ENCODE measurements at places on chromosomes 6 and 20.

GRCh38 chr6:106820412-106820852 lies 154.1 kb downstream of the CD24 start:
- DNase-seq = no peak

DNA sequence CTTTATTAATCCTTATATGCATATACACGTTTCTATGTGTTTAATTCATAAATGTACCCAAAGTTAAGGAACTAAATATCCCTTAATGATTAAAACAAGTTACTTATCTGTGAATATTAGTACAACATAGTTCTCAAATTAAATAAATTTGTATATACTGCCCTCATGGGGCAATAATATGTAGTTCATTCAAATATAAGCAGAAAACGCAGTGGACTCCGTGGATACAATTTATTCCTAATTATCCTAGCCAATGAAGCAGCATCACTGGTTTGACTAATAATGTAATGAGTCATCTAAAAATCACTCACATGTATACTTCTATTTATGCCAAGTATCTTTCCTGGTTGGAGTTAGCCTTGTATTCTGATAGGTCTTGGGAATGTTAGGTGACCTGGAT lies 111.6 kb downstream of the TBC1D32 start:
- no peak for DNase-seq

GRCh38 chr6:131290955-131291354 lies 155.7 kb downstream of the AKAP7 start:
- no peak for DNase-seq

GRCh38 chr6:25042984-25043725 lies 107.4 kb upstream of the RIPOR2 start:
- no peak for DNase-seq

DNA sequence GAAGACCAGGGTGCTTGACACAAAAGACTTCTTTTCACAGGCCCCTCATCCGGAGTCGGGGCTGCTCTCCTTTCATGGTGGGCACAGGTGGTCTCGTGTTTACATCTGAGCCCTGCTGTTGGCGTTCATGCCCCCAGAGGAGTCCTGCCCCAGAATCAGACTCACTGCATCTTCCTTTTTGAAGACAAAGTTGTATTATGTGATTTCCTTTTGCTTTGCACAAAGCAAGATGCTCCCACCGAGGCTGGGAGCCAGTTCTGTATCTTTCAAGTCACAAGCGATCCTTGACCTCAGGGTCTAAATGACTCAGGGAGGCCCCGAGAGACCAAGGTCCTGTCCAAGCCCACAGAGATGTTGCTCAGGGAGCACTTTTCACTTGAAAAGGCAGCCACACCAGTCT lies 330.5 kb downstream of the THBS2 start:
- DNase-seq = no peak
